Type B pancreatic cell (in vitro differentiated cells): ENCODE measurements at places on chromosomes 16 and 17. TPM values are rescaled to one million over a fixed set of nuclear protein-coding genes. Genes with fewer than 3 reads are reported as not detected.

PGAP6 gene
- total RNA-seq = 56.0 and 71.1 TPM in 2 replicates

SKAP1 gene
- 0.43 and 0.79 TPM in 2 replicates for total RNA-seq

SCN4A gene
- total RNA-seq = 0.39 TPM in 1 of 2 replicates, not detected in the other

FGF11 gene
- 21.8 and 76.0 TPM in 2 replicates for total RNA-seq

GUCY2D gene
- total RNA-seq = 0.29 and 0.43 TPM in 2 replicates

DNA sequence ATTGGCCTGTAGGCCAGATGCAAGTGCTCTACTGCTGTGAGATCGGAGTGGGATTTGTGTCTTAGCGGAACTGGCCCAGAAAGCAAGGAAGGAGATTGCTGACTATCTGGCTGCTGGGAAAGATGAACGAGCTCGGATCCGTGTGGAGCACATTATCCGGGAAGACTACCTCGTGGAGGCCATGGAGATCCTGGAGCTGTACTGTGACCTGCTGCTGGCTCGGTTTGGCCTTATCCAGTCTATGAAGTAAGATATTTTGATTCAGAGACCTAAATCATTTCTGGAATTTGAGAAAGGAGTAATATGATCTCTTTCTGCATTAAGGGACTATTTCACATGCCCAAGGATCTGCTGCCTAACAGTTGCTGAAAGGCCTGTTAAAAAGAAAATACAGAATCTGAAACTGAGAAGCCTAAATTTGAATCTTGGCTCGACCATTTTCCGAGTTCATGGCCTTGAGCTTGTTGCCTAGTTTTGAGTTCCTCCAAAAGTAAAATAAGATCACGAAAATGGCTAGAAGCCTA, 21.1 kb downstream of the IST1 start:
- H3K27me3 ChIP-seq = no peaks in the 10 kb centered on the region
- DNase-seq = no peak
- peaks cover 64% of the 10 kb centered on the region for H3K36me3 ChIP-seq
- peaks cover 9% of the 10 kb centered on the region for H3K4me1 ChIP-seq
- H3K4me3 ChIP-seq = no peak overlapping the region

DNA sequence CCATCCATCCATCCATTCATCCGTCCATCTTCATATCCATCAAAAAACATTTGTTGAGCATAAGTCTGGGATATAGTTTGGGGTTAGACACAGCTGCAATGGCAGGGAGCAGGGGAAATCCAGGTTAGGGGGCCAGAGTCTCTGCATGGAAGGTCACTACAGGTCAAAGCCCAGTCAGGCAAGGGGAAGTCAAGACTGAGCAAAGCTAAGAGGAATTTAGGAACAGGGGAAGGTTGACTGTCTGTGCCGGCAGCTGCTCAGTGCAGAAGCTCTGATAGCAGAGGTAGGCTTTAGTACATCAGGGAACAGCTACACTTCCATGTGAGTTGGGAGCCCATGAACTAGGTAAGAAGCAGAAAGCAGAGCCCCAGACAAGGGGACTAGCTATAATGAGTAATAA, 68.1 kb downstream of the IRF8 start:
- no peak for DNase-seq
- H3K27me3 ChIP-seq = peaks cover 42% of the 10 kb centered on the region
- peaks cover 37% of the 10 kb centered on the region for H3K4me1 ChIP-seq
